Activated naive CD8-positive, alpha-beta T cell treated with anti-CD3 and anti-CD28 coated beads, Interleukin-2, amount 50 U/mL, for 16 hours (primary cell): ENCODE measurements at places on chromosomes 4 and X.

GRCh38 chrX:34503119-34503518 lies 154.0 kb downstream of the TMEM47 start:
- DNase-seq = no peak

- DNase-seq = no peak
These were observed 986 bp downstream of the MTMR8 start for GRCh38 chrX:64394059-64394873.

GRCh38 chrX:51332188-51332942 lies at the start of gene NUDT10:
NUDT10 (plus strand) TSS chrX:51332822; CDS start chrX:51332966, 144 bp downstream.
- no peak for DNase-seq

- no peak for DNase-seq
These were observed 28.6 kb downstream of the TEX13A start for GRCh38 chrX:105191878-105192277.

GRCh38 chrX:41670112-41670511 lies 18.7 kb upstream of the GPR34 start:
- no peak for DNase-seq

GRCh38 chrX:129997086-129997485 lies 14.7 kb downstream of the BCORL1 start:
- no peak for DNase-seq

DNA sequence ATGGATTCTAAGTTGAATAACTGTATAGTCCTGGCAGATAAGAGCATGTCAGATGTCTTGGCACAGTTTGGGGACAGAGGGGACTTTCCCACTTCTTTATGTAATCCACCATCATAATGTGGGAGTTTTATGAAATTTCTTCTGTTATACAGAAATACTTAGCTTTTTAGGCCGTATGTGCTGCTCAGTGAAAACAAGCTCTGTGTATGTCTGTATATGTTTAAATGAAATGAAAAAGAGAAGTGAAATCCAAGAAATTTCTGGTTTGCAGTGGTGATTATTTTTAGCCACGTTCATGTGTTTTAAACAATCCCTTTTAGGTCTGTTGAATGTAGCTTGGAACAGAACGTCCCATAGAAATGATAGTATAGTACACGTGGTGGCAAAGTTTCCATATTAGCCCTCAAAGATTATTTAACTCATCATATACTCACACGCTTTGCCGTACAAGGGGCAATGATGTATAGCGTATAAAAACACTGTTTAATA lies 41.0 kb downstream of the GAB1 start:
- DNase-seq = no peak

DNA sequence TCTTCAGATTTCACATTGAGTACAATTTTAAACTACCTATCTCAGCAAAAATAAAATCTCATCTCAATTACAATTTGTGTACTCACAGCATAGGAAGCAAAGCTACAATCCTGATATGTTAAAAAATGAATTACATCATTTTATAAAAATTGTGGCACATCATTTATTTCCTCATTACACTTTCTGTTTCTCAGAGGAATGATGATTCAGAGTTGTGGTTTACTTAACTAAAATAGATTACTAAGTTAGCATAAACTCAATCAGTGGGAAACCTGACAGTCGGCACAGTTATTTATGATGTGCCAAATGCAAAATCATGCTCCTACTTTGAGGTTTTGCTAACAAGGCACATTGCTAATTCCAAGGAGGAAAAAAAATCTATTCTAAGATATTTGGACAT lies 325.0 kb downstream of the FBXO8 start:
- DNase-seq = no peak

- peak; percentile 25 for DNase-seq
These were observed 15.1 kb downstream of the PALLD start for GRCh38 chr4:168511780-168512489.

- no peak for DNase-seq
These were observed 51.4 kb downstream of the PTTG2 start for GRCh38 chr4:38011511-38012162.

DNA sequence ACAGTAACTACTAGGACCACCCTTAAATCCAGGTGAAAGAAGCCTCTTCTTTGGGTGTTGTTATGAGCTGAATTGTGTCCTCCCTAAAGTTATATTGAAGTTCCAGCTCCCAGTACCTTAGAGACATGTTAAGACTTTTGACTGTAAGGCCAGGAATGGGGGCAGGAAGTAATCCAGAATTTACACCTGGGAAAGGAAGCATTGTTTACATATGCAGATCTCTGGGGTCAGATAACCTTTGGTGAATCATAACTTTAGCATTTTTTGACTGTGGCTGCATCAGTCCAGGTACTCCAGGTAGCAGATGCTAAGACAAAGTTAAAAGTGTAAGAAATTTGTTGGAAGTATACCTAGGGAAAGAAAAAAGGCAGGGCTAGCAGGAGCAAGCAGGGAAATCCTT lies 104.9 kb upstream of the CENPE start:
- no peak for DNase-seq

- no peak for DNase-seq
These were observed 550.9 kb downstream of the GLUD2 start for GRCh38 chrX:121598356-121598755.

DNA sequence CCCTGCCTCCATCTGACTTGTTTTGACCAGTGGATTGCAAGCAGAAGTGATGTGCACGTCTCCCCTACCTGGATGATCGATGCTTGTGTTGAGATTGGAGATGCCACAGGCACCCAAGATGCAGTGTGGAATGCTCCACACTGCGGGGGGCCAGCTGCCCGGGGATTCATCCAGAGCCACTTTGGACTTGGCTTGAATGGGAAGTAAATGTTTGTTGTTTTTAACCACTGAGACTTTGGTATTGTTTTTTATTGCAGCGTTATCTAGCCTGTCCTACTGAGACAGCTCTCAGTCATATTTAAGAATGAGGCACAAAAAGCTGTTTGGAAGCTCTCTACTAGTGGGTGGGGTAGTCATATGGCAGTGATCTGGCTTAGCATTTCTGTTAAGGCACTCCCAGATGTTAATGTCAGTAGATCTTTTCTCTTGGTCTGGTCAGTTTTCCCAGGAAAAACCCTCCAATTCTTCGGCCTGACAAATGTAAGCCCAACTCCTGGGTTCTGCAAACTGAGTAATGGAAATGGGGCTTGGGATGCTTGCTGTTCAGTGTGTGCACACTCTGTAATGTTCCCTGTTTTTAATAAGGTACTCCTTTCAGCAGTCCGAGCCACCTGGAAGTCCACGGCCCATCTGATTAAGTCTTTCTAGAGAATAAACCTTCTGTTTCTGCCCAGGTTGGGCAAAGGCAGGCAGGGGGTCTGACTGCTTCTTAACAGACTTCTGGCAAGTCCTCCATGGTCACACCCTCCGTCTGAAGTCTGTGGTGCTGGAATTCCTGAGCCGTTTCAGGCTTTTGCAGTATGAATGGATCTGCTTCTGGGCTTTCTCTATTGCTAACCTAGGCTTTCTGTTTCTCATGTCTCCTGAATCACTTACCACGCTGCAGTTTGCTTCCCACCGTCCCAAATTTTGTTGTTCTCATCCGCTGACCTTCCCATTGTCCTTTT lies 74.8 kb downstream of the WWC2 start:
- no peak for DNase-seq

- DNase-seq = no peak
These were observed 6.3 kb upstream of the UGDH start for GRCh38 chr4:39533541-39533940.

GRCh38 chr4:97978791-97979488 lies 164.3 kb downstream of the STPG2 start:
- DNase-seq = no peak
